ENCODE measurements at places on chromosomes 3 and 15.

- no peaks in the 10 kb centered on the region for H3K36me3 ChIP-seq
- H3K27ac ChIP-seq: no peak overlapping the region
- no peaks in the 10 kb centered on the region for H3K4me1 ChIP-seq
- DNase-seq: no peak
- H3K27me3 ChIP-seq: no peaks in the 10 kb centered on the region
- H3K4me3 ChIP-seq: no peak overlapping the region
Measured at GRCh38 chr3:2937592-2937991, 172.6 kb downstream of the IL5RA start.

- H3K4me1 ChIP-seq: no peaks in the 10 kb centered on the region
- peak; percentile 45 for DNase-seq
- H3K36me3 ChIP-seq: peaks cover 2% of the 10 kb centered on the region
- no peak overlapping the region for H3K4me3 ChIP-seq
- H3K27ac ChIP-seq: no peak overlapping the region
Measured at GRCh38 chr3:130687327-130687726, 59.3 kb downstream of the PIK3R4 start.

GRCh38 chr3:113606539-113607218 is 74.3 kb downstream of the SIDT1 start:
- no peaks in the 10 kb centered on the region for H3K36me3 ChIP-seq
- no peak overlapping the region for H3K27ac ChIP-seq
- H3K27me3 ChIP-seq: peaks cover 1% of the 10 kb centered on the region
- DNase-seq: no peak
- H3K4me1 ChIP-seq: no peaks in the 10 kb centered on the region

GRCh38 chr3:29440413-29441305 is 159.8 kb downstream of the RBMS3 start:
- no peak overlapping the region for H3K27ac ChIP-seq
- peak; percentile 52 for DNase-seq
- no peaks in the 10 kb centered on the region for H3K27me3 ChIP-seq

GRCh38 chr3:14132689-14133088 is 7.8 kb downstream of the TMEM43 start:
- H3K27ac ChIP-seq: no peak overlapping the region
- no peak overlapping the region for H3K4me3 ChIP-seq

- H3K27ac ChIP-seq: no peak overlapping the region
- H3K4me1 ChIP-seq: peaks cover 5% of the 10 kb centered on the region
- DNase-seq: no peak
- no peak overlapping the region for H3K4me3 ChIP-seq
- no peaks in the 10 kb centered on the region for H3K27me3 ChIP-seq
- H3K36me3 ChIP-seq: no peaks in the 10 kb centered on the region
Measured at GRCh38 chr3:55000953-55001352, 73.1 kb upstream of the LRTM1 start.

DNA sequence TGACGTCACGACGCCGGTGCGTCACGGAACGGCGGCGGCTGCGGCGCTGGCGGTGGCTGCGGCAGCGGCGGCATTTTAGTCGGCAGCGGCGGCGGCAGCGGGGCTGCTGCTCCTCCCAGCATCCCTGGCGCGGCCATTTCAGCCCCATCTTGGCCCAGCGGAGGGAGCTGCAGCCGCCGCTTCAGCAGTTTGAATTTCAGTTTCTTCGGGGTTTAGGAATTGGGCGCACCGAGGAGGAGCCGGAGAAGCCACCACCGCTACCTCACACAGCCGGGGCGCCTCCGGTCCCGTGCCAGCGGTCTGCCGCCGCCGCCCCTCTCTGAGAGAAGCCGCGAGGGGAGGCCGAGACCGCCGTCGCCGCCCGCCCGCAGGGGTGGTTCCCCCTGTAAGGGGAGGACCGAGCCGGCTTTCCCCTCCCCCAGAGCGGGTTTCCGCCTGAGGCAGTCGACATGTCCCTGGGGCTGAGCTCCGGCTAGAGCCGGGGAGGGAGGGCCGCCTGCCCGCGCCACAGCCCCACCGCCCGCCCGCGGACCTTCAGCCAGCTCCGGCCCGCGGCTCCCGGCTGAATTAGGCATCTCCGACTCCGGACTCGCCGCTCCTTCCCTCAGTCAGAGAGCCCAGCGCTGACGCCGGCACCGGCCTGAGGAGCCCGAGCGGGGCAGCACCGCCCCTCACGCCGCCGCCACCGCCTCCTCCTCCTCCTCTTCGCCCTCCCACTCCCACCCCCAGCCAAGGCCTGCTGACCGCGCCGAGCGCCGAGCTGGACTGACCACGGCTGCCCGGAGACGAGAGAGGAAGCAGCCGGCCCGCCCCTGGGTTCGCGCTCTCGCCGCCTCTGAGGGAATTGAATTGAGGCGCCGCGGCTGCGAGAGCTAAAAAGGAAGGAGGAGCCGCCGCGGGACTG is at the start of gene TSC22D2:
TSS of gene TSC22D2 (plus strand) at position 78 of the 904 bp plus-strand sequence. CDS start 1,053 bp downstream, outside the sequence.
- H3K27me3 ChIP-seq: no peaks in the 10 kb centered on the region
- H3K4me3 ChIP-seq: peak within 1 kb of the TSS; percentile 93
- peak within 1 kb of the TSS; percentile 96 for H3K27ac ChIP-seq
- peak; percentile 92 for DNase-seq
- peaks cover 9% of the 10 kb centered on the region for H3K36me3 ChIP-seq
- H3K4me1 ChIP-seq: peaks cover 3% of the 10 kb centered on the region

- no peaks in the 10 kb centered on the region for H3K27me3 ChIP-seq
- DNase-seq: no peak
- H3K4me3 ChIP-seq: no peak overlapping the region
- no peak overlapping the region for H3K27ac ChIP-seq
- no peaks in the 10 kb centered on the region for H3K4me1 ChIP-seq
- no peaks in the 10 kb centered on the region for H3K36me3 ChIP-seq
Measured at GRCh38 chr15:95192923-95193322, 961.6 kb downstream of the MCTP2 start.

GRCh38 chr15:46580487-46580886 is 945.7 kb downstream of the SQOR start:
- no peaks in the 10 kb centered on the region for H3K27me3 ChIP-seq
- H3K4me3 ChIP-seq: no peak overlapping the region
- no peak for DNase-seq
- no peaks in the 10 kb centered on the region for H3K4me1 ChIP-seq

GRCh38 chr3:53956586-53956985 is 64.9 kb upstream of the SELENOK start:
- H3K4me3 ChIP-seq: no peak overlapping the region
- no peaks in the 10 kb centered on the region for H3K27me3 ChIP-seq
- no peaks in the 10 kb centered on the region for H3K4me1 ChIP-seq
- no peaks in the 10 kb centered on the region for H3K36me3 ChIP-seq

DNA sequence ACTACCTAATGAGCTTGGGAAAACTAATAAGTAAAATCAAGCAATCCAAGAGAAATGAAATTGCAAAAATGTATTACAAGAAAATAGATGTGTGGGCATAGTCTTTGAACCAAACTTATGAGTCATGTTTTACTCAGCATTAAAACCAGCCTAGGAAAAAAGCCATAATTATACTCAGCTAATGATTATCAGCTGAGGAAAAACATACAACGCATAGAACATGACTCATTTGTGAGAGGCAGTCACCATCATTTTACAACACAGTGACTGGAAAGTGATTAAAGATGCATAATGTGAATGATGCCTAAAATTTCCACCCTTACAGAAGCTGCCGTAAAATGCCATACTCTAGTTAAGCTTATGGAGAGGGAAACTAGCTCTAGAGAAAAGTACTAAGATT is 238.0 kb upstream of the EOMES start:
- H3K36me3 ChIP-seq: no peaks in the 10 kb centered on the region
- no peak overlapping the region for H3K27ac ChIP-seq
- H3K4me1 ChIP-seq: no peaks in the 10 kb centered on the region
- no peaks in the 10 kb centered on the region for H3K27me3 ChIP-seq
- peak; percentile 41 for DNase-seq

Data from fibroblast of lung (primary cell).